IMR-90 (cell line): ENCODE measurements at places on chromosomes 13 and 19.

GRCh38 chr19:35421362-35421761 is 26.7 kb upstream of the FFAR2 start:
- no peak for DNase-seq

- DNase-seq, result no peak
Observed at GRCh38 chr19:18637673-18638630, 1.1 kb downstream of the KLHL26 start.

GRCh38 chr19:11291415-11291814 is 4.5 kb upstream of the TSPAN16 start:
- no peak for DNase-seq

DNA sequence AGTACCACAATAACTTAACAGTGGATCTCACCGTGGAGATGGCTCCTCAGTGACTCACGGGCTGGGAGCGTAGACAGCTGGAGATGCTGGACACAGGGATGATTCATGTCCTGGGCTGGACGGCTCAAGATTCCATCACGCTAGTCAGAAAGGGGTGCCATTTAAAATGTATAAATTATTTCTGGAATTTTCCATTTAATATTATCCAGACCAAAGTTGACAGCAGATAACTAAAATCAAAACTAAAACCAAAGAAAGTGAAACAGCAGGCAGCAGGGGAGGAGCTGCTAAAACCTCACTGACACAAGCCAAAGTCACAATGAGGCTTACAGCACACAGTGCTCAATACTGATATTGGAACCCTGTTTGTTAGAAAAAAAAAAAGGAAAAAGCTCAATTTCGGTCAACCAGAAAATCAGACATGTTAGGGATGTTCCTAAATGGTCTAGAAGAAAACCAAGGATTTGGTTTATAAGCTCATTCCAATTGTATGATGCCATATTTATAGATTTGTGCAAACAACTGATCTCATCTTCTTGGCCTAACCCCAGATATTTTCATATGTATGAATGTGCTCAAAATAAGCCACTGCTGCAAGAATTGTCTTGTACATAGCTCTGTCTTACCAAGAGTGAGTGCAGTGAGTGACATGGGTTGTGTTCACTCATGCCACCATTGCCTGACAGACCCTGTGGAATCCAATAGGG is 111.8 kb downstream of the SACS start:
- peak; percentile 94 for DNase-seq

- no peak for DNase-seq
Observed at GRCh38 chr19:57010541-57010940, 109.2 kb upstream of the USP29 start.

DNA sequence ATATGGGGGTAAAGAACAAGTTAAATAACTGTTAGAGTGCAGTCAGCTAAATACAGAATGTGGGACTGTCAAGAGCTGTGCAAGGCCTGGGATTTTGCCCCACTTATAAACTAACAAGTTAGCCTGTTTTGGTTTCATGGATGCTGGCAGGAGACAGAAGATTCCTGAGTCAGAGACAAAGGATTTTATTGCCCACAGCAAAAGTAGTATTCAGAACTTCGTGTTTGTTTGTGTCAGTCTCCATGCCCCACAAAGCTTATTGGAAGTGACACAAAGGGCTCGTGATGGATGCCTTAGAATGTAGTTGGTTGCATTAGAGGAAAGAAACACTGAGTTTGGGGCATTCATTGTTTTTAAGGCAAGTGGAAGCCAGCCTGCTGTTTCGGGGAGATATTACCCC is 22.2 kb upstream of the SPRYD7 start:
- peak; percentile 11 for DNase-seq

DNA sequence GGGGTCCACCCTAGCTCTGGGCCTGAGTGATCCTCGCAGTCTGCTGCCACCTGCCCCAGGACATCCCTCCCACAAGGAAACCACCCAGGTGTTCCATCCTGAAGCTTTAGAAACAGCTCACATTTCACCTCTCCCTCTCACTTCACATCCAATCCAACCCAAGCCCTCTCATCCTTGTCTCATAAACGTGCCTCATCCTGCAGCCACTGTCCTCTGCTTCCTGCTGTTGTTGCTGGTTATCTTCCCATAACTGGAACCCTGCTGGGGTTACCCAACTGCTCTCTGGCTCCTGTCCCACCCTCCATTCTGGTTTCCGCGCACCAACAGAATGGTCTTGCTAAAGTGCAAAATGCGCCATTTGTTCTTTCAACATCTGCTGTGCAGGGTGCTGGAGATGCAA is 59.7 kb upstream of the MTIF3 start:
- DNase-seq, result no peak

DNA sequence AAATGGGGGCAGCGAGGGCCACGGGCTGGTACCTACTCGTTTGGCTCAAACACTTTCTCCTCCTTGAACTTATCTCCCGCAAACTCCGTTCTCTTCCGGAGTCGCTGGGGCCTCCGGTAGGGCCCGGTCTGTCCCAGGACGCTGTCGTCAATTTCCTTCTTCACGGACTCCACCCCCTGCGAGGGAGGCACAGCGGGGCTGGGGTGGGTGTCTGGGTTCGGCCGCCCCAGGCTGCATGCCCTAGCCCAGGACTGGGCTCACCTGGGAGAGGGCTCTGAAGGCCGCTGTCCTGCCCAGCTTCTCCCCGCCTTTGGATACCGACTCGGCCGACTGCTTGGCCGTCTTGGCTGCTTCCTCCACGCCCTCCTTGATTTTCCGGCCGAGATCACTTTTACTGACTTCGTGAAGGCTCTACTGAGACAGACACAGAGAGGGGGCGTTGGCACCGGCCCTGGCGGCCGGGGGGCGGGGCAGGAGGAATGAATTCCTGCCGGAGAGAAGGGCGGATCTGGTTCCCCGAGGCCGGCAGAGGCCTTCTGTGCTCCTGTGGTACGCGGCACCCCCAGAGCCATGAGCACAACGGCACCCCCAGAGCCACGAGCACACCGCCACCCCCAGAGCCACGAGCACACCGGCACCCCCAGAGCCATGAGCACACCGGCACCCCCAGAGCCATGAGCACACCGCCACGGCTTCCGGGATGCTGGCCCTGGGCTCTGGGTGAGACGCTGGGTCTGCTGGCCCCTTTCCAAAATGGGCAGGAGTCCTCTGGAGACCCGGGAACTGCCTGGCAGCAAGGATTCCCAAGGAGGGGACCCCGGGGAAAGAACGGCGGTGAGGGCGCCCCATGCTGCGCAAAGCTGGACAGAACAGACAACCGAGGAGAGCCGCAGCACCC is 8.1 kb upstream of the CTXN1 start:
- DNase-seq, result no peak

GRCh38 chr19:2060884-2061494 is 9.9 kb upstream of the MKNK2 start:
- peak; percentile 69 for DNase-seq

DNA sequence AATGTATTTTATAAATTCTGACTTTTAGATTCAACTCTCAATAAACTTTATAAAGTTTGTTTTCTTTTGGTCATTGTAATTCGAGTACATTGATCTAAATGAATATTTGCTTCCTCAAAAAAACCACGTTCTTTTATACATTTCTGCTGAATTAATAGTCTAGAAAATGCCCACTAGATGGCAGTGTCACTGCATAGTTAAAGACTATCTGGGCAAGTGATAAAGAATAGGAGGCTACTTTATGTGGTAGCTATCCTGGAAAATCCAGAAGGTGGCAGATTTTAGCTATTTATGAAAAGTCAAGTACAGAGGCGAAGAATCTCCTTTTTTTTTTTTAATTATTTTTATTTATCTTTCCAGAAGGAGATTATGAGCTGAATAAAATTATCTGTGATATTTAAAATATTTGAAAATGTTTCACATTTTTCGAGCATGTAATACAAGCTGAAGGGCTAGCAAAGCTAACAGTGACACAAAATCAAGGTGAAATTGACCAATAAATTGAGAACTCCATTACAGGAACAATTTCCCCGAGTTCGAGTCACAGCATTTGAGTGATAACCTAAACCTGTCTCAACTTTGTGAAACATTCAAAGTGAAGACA is 221.8 kb downstream of the OLFM4 start:
- DNase-seq, result peak; percentile 72

DNA sequence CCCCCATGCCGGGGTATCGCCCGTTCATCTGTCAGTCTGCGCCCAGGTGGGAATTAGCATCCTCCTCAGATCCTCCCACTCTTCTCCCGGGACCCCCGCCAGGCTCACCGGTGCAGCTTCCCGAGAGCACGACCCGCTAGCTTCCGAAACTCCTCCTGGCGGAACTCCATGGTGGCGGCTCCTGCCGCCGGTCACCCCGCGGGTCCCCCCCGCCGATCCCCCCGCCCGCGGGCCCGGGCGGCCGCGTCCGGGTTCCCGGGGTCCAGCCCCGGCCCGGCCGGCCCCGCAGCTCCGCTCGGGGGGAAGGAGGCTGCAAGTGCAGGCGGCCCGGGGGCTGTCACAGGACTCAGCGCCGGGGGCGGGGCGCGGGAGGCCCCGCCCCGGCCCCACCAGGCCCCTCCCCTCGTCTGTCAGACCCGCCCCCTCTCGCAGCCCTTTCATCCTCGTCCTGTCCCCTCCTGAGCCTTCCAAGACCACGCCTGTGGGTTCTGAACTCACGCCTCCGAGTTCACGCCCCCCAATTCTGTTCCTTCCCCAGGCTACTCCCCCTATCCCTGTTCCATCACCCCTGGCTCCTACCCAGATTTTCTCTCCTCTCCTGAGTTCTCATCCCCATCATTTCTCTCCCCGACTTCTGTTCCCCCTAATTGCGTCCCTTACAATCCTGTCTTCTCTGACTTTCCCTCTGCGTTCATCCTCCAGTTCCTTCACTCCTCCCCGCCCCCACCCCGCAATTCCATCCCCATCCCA is at the start of gene SLC17A7:
SLC17A7 (minus strand) TSS at position 318 of the 750 bp plus-strand sequence; CDS start at position 170, 148 bp downstream.
- DNase-seq, result no peak

GRCh38 chr19:50428772-50429463 is 3.8 kb upstream of the MYBPC2 start:
- no peak for DNase-seq

- DNase-seq, result no peak
Observed at GRCh38 chr19:38626401-38626800, 7.4 kb downstream of the EIF3K start.

DNA sequence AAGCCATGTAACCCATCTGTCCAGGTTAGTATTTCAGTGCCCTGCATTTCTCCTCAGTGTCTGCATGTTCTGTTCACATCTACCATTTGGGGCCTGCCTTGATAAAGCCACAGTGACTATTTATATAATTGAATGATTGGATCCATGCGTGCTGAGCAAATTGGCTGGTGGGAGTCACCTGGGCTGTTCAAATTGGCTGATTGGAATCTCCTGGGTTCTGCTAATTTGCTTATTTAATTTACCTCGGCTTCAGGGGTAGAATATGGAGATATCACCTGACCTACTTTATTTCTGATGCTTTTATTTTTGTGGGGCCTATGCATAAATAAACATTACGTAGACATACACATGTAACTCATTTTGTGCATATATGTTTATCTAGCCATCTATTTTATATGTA is 167.7 kb downstream of the ZNF486 start:
- no peak for DNase-seq

DNA sequence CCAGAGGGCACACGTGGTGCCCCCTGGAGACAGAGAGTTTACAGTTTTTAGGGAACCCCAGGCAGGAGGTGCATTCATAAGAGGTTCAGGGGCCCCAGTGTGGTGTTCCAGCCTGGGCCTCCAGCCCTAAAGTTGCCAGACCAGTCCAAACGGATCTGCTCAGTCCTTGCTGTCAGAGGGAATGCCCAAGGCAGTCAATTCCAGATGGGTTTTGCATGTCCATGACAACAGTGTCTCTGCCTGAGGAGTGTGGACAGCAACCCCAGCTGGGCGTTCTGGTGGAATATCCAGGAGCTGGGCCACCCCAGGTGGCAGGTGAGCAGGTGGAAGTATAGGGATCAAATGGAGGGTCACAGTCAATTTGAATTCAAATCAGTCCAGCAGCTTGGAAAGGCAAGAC is 25.3 kb downstream of the FBXO27 start:
- DNase-seq, result no peak

DNA sequence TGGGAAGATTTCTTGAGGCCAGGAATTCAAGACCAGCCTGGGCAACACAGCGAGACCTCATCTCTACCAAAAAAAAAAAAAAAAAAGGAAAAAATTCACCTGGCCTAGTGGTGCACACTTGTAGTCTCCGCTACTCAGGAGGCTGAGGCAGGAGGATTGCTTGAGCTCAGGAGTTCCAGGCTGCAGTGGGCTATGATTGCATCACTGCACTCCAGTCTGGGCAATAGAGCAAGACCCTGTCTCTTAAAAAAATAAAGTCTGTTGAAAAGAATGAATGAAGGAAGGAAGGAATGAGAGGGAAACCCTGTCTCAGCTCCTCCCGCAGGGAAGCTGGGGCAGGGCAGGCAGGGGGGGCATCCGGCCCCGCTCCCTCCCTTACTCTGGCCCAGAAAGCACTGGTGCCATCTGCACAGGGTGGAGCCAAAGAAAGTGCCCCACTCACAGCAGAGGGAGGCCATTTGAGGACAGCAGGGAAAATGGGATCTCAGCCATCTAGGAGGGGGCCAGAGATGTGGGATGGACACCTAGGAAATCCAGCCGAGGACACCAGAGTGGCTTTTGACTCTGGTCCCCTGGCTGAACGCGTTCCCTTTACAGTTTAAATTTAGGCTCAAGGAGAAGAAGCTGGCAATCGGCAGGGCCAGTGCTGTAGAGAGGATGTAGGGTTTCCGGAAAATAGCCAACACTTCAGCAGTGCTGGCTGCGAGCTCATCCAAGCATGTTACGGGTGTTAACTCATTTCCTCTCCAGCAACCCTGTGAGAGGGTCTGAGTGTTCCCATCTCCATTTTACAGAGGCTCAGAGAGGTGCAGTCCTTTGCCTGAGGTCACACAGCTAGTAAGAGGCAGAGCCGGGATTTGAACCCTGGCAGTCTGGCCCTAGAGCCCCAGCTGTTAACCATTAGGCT is 3.6 kb upstream of the HPN start:
- DNase-seq, result no peak

GRCh38 chr19:6593651-6594416 is 2.9 kb upstream of the CD70 start:
- no peak for DNase-seq

- DNase-seq, result no peak
Observed at GRCh38 chr19:51372021-51372648, 319 bp downstream of the NKG7 start.

DNA sequence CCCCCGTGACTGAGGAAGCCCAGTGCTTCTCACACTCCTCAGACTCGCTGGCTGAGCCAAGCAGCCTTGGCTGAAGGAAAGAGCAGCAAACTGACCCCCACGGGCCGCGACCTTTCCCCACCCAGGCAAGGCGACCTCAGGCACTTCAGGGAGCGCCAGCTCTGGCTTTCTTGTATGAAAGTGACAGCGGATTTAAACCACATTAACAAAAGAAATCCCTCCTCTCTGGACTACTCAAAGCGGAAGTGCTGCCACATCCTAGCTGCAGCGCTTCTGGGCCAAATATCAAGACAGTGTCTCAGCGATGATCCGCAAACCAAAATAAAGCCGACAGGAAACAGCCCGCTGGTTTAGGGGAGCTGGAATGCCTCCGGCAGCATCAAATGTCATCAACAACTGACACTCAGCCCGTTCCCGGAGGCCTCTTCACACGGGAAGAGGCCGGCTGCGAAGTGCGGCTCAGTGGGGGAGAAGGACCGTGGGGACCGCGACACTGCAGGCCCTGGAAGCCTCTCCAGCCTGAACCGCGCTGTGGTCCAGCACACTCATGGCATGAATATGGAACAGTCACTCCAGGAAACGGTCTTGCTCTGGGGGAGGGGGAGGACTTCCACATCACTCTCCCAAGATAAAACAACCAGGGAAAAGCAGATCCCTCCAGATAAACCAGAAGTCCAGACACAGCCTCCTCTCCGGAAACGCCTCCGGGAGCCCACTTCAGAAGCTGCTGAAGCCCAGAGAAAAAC is 1.4 kb downstream of the RASA3 start:
- peak; percentile 91 for DNase-seq

- DNase-seq, result no peak
Observed at GRCh38 chr13:109971006-109971405, 184.6 kb upstream of the IRS2 start.
